ENCODE measurements at places on chromosomes 2 and 18. TPM values are rescaled to one million over a fixed set of nuclear protein-coding genes. Genes with fewer than 3 reads are reported as not detected.
A peak's percentile ranks its signal among the peaks of the same experiment; 100 is the strongest.

- DNase-seq, result no peak
- H3K27me3 ChIP-seq, result no peaks in the 10 kb centered on the region
- peaks cover 3% of the 10 kb centered on the region for H3K36me3 ChIP-seq
- H3K4me3 ChIP-seq, result no peak overlapping the region
- H3K4me1 ChIP-seq, result no peaks in the 10 kb centered on the region
These were observed 84.4 kb downstream of the LPIN1 start for GRCh38 chr2:11830708-11831301.

GRCh38 chr2:23614701-23615100, 229.7 kb downstream of the KLHL29 start:
- H3K27ac ChIP-seq, result no peak overlapping the region
- H3K4me3 ChIP-seq, result no peak overlapping the region
- no peaks in the 10 kb centered on the region for H3K36me3 ChIP-seq
- no peaks in the 10 kb centered on the region for H3K27me3 ChIP-seq

Gene INO80D
- total RNA-seq, result 12.9 TPM

GRCh38 chr18:27185025-27185763, at the start of gene CHST9:
Gene CHST9, minus strand, starts transcription at chr18:27185308. Its CDS starts 42,499 bp downstream, at chr18:27142809.
- H3K4me1 ChIP-seq, result no peaks in the 10 kb centered on the region
- H3K36me3 ChIP-seq, result no peaks in the 10 kb centered on the region
- H3K27me3 ChIP-seq, result no peaks in the 10 kb centered on the region
- H3K27ac ChIP-seq, result no peak within 1 kb of the TSS
- no peak for DNase-seq
- peak within 1 kb of the TSS; percentile 58 for H3K4me3 ChIP-seq
